ENCODE measurements at places on chromosomes 16 and 17.

GRCh38 chr16:65500007-65500406 is 378.1 kb upstream of the CDH11 start:
- no peak for DNase-seq

- peak; percentile 69 for DNase-seq
These were observed 116.3 kb downstream of the USP22 start for GRCh38 chr17:20926532-20926931.

DNA sequence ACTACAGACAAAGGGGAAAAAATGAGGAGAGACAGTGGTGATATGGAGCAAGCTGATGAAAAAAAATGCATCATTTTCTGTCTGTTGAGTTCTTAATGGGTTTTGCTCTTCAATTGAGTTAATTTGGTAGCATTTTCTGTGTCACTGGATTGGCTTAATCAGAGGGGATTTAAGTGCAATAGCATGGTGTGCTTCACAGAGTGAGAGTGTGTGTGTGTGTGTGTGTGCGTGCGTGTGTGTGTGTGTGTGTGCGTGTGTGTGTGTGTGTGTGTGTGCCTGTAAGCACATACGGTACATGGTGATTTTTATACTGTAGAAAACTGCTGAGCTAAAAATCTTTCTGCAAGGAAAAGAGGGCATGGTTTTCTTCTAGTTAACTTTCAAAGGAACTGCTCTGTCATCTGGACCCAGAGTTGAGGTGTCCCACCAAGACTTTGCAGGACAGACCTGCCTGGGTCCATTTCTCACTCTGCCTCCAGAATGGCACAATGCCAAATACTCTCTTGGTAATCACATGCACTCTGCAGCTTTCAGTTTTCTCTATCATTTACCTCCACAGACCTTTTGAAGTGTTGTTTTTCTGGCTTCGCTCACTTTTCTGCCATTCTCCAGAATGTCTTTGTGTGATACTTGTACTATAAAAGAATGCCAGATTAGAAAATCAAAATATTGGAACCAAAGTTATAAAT is 952.6 kb upstream of the SOX9 start:
- no peak for DNase-seq

- DNase-seq: no peak
These were observed 1.1 kb upstream of the FASN start for GRCh38 chr17:82098939-82099763.

DNA sequence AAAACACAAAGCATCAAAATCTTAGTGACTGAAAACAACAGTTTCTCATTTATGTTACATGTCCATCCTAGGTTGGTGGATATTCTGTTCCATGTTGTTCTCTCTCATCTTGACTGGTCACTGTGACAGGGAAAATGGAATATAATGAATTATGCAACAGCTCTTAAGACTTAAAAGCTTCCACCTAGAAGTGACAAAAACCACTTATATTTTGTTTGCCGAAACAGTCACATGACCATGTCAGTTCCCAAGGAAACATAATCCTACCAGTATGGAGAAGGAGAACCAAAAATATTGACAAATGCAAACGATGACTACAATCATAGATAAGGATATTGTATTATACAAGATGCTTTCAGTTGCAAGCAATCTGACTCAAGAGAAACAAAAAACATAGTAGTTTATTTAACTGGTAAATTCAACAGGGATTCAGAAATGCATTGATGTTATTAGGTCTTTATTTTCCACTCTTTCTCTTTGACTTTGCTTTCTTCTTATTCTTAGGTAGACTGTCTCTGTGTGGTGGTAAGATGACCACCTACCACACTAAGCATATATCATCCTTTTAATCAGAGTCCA is 103.8 kb downstream of the SSH2 start:
- DNase-seq: no peak

GRCh38 chr17:81454473-81454872 is 58.1 kb downstream of the ACTG1 start:
- DNase-seq: no peak

- no peak for DNase-seq
These were observed 1.6 kb upstream of the KIAA0513 start for GRCh38 chr16:85025781-85026653.

DNA sequence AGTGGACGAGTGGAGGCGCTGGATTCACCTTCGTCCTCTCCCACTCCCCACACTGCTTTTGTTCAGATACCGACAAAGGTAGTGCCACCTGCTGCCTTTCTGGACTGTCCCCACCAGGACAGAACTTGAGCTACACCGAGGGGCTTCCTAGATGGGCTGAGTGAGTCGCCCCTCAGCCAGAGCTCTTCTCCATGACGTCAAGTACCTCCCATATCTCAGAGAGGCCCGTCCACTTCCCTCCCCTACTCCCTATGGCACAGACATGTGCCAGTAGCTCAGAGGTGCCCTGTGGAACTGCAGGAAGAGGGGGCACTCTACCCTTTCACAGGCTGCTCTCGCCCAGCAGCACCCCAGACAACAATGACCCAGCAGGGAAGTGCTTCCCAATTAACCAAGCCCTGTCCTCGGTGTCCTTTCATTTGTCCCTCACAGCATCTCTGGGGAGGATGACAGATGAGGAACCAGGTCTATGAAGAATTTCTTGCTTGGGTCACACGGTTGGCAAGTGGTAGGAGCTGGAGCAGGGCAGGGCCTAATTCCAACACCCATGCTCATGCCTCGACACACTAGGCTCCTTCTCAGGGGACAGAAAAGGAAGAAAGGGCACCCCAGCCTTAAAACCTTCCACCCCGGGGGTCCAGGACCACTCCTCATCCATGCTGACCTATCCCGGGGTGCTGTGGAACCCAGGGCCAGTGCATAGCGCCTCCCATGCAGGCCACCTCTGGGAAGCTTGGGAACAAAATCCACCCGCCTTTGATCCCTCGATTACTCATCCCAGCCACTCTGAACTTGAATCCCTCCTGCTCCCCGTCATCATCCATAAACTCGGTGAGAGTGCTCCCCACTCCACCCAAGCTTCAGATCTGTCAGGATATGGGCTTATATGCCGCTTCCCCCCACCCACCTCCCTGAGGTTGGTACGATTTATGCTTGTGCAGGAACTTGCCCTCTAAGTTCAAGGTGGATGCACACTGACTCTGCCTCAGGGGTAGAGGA is 51.7 kb downstream of the WNT3 start:
- no peak for DNase-seq

- DNase-seq: no peak
These were observed 28.5 kb upstream of the VAT1L start for GRCh38 chr16:77759821-77760220.

GRCh38 chr17:55726440-55726839 is 3.8 kb upstream of the TMEM100 start:
- peak; percentile 94 for DNase-seq

- no peak for DNase-seq
These were observed 227.3 kb upstream of the IRX5 start for GRCh38 chr16:54703339-54703738.

DNA sequence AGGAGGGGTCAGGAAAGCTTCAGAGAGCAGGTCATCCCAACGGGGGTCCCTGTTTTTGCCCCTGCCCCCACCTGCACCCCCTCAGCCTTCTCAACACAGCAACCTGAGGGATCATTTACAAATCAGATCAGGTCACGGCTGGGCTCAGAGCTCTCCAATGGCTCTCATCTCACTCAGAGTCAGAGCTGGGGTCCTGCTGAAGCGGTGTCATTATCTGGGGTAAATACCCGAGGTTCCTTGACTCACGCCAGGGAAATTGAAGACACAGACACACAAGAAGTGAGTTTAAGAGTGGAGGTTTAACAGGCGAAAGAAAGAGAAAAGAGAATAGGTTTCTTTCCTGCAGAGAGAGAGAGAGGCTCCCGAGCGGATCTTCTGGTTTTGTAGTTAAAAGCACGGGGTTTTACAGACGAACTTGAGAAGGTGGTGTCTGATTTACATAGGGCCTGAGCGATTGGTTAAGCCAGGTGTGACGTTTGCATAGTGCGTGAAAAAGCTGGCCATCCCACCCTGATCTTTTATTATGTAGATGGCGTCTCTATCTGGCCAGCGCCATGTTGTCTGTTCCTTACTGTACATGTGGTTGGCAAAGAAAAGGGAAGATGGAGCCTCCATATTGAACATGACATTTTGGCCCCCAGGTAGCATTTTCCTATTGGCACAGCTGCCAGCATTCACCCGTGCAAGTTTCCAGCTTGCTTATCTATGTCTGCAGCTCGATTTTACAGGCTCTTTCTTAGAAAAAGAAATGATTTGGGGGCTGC is 51.4 kb downstream of the WSB1 start:
- DNase-seq: no peak

GRCh38 chr17:35930211-35931065 is at the start of gene RDM1:
Gene RDM1, minus strand, starts transcription at chr17:35930773. Its CDS starts 46 bp downstream, at chr17:35930727.
- peak; percentile 35 for DNase-seq

DNA sequence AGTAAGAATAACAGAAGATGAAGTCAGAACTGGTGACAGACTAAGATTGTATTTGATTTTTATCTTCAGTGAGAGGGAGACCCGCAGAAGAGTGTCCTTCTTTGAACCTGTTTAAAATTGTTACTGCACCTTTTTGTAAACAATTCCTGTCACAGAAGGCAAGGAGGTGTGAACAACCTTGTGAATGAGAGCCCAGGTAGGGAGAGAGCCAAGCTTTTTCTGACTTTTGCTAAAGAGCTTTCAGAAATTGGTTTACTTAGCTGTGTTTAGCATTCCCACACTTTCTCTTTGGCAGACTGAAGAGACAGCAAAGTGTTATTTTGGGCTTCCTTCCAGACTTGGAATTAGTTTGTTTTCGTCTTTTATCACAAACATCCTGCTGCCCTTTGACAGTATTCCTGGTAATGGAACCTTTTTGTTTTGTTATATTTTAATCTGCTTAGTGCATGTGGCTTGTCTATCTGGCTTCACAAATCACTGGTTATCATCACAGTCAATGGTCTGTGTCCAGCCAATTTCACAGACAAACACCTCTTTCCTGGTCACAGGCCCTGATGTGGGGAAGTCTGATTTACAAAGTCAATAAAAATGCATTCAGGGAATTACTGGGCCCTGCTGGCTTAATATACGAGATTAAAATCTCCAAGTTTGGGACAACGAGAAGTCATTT is 85.7 kb upstream of the HS3ST2 start:
- DNase-seq: no peak

DNA sequence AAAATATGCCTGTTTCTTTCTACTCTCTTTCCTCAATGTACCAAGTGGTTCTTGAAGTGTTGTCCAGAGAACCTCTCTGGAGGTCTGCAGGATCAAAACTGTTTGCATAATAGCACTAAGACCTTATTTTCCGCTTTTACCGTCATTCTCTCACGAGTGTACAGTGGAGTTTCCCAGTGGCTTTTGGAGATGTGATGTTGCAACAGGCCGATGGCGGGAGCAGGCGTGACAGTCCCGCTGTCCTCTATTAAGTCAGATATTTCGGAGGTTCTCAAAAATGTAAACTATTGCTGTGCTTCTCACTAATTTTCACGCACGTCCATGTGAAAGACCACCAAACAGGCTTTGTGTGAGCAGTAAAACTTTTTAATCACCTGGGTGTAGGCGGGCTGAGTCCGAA is 8.3 kb upstream of the GPRC5B start:
- DNase-seq: no peak

GRCh38 chr16:25279491-25279890 is 21.8 kb upstream of the ZKSCAN2 start:
- no peak for DNase-seq

GRCh38 chr17:68460146-68460545 is 2.9 kb upstream of the WIPI1 start:
- no peak for DNase-seq

DNA sequence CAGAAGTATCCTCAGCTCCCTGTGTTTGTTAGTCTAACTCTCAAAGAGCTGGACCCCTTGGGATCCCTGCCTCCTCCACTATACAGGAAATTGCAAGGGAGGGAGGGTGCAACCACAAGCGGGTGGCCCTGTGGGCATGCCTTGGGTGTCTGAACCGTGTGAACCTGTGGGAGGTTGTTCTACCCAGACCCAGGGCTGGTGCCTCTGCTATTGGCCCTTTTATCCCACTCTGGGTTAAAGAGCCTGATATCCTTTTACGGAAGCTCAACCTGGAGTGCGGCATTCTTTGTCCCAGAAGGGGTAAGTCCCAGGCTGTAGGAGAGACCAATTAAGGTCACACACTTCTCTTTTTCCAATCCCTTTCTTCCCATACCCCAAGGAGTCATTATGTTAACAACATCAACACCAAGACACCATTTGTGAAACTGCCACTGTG is 53.4 kb downstream of the ARSG start:
- DNase-seq: no peak

- DNase-seq: no peak
These were observed 4.8 kb downstream of the PPP1R9B start for GRCh38 chr17:50145532-50146229.

- no peak for DNase-seq
These were observed 14.6 kb downstream of the FMNL1 start for GRCh38 chr17:45236282-45236606.

GRCh38 chr16:71746442-71747046 is 22.0 kb upstream of the PHLPP2 start:
- peak; percentile 71 for DNase-seq

DNA sequence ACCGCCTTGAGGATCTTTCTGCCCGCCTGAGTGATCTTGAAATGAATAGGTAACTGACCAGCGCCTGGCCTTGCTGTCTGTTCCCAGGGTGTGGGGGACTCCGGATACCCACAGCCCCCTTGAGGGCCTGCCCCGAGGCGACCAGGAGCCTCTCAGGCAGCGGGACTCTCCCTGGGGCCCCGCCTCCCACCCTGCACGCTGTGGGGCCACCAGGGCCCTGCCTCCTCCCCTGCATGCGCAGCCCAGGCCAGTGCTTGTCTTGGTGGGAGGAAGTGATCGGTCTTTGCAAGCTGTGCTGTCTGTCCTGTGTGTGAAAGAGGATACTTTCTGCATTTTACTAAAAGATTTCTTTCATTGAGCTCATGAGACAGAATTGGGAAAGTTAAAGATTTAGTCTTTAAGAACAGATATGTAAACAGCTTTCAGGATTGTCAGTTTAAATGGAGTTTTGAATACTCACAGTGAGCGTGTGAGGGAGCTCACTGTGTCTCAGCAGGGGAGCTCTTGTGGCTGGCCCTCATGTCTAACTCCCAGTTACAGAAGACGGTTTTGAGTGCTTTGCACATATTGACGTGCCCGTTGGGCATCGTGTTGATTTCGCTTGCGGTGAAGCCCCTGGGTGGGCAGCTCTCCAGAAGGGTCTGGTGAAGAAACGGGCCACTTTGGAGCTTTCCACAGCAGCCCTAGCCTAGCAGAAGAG is 36.1 kb upstream of the CAPN15 start:
- DNase-seq: no peak

DNA sequence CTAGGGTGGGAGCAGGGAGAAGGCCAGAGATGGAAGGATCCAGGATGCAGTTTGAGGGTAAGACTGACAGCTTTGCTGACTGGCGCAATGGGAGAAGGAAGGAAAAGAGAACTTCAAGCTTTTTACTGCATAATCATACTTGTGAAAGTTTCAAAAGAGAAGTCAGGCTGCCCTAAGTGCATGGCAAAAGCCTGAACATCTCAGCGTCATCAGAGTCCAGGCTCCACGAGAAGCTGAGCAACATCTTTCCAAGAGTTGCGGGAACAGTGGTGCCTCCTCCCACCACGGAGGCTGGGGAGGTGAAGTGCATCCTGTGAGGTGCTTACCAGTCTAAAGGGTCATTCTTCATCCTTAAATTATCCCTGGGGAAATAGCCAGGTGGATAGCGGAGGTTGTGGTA is 26.9 kb upstream of the SLC38A8 start:
- DNase-seq: no peak

All from adipocyte (in vitro differentiated cells).